ENCODE measurements at places on chromosomes 7 and 10.

DNA sequence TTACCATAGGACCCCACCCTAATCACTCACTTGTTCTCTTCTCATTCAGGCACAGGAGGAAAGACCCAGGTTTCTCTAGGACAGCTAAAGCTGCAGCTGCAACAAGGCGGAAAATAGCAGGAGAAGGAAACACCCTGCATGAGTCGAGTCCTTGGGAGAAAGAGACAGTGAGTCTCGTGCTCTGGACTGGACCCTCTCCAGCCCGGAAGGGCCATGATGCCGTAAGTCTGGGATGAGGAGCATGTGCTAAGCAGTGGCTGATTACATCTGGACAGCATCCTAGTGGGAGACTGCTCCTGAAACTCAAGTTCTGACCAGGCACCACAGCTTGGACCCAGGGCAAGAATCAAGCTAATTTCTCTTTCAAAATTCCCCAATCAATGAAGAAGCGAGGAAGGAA lies 39.4 kb downstream of the FBXW4 start:
- DNase-seq, result no peak

- DNase-seq, result no peak
Observed at GRCh38 chr7:831596-832166, 595 bp upstream of the SUN1 start.

DNA sequence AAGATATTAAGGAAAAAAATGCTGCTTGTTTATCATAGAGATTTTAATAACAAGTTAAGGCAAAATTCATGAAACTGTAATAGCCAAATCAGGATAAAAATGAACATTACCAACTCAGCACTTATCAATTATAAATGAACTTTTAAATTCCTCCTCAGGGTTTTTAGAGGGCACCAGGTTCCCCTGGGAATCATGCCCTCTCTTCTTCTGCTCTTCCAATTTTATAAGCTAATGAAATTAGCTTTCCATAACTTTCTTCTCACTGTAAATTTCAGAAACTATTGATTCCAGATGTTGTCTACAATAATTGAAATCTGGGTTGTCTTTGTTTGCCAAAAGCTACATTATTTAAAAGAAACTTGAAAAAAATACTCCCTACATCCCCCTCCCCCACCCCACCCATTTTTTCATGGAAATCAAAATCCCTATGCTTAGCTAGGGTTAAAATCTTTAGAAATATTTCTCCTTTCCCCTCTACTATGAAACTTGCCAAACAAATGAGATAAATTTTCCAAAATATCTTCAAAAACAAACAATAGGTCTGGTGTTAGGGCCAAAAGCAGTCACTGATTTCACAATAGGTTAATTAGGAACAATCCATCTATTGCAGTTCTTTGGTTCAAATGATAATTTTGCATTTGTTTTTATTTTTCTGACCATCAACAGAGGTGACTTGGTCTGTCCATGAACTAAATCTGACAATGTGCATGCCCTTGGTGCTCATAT lies 187.7 kb downstream of the DOCK4 start:
- no peak for DNase-seq

GRCh38 chr7:122525355-122525754 lies 173.6 kb downstream of the RNF133 start:
- no peak for DNase-seq

DNA sequence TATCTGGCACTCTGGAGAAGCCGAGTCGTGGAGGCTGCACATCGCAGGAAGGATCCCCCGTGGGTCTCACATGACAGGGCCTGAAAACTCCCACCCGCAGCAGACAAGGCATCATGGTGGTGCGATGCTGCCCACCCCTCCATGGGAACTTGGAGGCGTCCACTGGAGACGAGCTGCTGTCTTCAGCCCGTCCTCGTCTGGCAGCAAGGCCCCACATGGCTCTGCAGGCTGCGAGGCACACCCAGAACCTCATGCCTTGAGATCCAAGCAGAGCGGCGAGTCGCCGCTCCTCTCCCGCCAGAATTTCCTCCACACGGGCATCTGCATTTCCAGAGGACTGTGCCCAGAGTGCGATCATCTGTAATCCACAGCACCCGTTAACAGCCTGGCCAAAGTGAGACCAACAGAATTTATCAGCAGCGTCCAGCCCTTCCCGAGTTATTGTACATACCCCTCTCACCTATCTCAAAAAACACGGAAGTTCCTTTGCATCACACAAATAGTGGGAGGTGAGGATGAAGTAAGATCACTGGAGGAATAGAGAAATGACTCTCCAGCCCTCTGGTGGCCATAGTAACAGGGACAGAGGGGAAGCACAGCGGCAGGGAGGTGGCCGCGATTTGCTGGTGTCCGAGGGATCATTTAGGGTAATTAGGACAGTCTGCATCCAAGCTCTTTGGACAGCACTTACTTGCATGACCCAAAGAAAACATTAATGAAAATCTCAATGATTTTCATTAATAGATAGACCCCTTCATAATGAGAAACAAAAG lies 292.4 kb downstream of the USP6NL start:
- DNase-seq, result no peak

DNA sequence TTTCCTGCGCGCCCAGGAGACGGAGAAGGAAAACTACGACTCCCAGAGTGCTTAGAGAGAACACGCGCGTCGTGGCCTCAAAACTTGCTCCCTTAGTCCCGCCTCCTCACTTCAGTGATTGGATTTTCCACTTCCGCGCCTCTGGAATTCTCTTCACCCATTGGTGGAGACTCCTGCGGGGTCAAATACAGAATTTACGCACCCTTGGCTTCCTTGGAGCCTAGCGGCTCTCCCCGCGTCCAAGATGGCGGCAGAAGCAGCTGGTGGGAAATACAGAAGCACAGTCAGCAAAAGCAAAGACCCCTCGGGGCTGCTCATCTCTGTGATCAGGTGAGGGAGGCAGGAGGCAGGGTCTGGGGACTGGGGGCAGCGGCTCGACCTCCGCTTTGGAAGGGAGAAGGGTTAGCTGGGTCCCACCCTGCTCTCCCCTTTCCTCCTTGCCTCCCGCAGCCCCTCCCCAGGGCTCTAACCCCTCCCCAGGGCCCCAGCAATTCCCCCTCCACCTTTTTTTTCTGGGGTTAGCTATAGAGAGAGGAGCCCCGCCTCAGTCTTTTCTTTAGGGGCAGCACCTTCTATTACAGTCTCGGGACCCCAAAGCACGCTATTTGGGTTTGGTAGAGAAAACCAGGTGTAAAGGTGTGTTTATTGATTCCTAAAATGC lies at the start of gene EXOC4:
Gene EXOC4 (plus strand): TSS at position 221 of the 661 bp plus-strand sequence.
- DNase-seq, result peak; percentile 88

- DNase-seq, result no peak
Observed at GRCh38 chr10:47060356-47060755, 149.1 kb downstream of the PTPN20 start.

GRCh38 chr7:132904209-132904608 lies 177.7 kb downstream of the CHCHD3 start:
- no peak for DNase-seq

- no peak for DNase-seq
Observed at GRCh38 chr7:128200376-128200775, 40.7 kb upstream of the LEP start.

DNA sequence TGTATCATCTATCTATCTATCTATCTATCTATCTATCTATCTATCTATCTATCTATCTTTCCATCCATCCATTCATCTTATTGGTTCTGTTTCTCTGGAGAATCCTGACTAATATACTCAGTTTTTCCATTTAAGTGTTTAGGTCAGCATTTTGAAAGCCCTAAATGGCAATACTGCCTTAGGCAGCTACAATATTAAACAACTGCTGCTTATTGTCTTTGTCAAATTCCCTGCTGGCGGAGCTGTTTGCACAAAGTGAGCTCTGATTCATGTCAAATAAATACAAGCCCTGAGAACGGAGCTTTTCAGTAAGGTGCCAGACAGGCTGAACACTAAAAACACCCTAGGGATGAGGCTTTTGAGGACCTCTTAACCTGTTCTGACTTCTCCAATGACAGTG lies 7.1 kb upstream of the KLHL7 start:
- no peak for DNase-seq

DNA sequence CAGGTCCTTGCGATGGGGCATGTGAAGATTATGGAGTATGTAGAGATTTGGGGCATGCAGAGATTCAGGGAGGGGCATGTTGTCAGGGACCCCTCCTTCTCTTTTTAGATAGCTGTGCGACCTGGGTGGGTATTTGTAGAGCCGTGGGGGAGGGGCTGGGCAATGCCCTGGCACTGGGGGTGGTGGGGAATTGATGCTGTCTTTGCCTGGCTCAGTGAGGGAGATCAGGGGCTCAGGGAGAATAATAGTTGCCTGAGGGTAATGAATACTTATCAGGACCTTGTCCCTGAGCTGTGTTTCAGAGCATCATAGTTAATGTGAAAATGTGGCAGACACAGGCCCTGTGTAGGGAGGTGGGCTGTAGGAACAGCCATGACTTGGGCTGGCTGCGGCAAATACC lies 3.5 kb downstream of the RAMP3 start:
- no peak for DNase-seq

- no peak for DNase-seq
Observed at GRCh38 chr7:18538554-18539250, 43.2 kb downstream of the HDAC9 start.

GRCh38 chr7:16770657-16771329 lies 17.2 kb downstream of the TSPAN13 start:
- DNase-seq, result no peak

GRCh38 chr7:103391976-103392375 lies 44.5 kb downstream of the PSMC2 start:
- DNase-seq, result no peak

DNA sequence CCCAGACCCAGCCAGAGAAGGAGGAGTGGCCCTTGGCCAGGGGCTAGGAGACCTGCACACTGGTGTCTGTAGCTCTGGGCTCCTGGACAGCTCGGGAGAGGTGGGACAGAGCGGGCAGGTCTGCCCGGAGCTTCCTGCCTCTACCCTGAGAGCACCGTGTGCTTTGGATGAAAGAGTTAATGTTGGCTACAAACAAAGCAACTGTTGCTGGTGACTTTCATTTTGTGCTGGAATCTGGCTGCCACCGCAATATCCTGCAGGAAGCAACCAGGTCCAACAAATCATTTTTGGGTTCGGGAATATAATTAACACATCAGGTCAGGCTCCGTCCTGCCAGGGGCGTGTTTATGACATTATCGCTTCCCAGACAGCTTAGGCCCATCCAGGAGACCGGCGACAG lies 441.8 kb upstream of the MKI67 start:
- no peak for DNase-seq

DNA sequence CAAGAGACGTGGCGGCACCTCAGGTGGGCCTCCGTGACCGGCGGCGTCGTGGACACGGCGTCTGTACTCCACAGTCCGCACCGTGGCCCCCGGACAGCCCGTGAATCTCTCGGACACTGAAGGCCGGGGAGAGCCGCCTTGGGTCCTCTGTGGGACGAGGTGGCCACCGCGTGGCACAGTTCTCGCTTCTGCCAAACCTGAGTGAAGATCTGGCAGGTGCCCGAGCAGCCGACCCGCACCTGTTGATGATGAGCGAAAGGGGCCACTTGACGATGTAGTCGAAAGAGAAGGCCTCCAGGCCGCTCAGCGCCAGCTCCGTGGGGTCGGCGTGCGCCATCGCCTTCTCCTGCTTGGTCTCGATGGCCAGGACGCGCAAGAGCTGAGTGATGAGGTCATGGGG lies 8.5 kb upstream of the ADAM8 start:
- no peak for DNase-seq

DNA sequence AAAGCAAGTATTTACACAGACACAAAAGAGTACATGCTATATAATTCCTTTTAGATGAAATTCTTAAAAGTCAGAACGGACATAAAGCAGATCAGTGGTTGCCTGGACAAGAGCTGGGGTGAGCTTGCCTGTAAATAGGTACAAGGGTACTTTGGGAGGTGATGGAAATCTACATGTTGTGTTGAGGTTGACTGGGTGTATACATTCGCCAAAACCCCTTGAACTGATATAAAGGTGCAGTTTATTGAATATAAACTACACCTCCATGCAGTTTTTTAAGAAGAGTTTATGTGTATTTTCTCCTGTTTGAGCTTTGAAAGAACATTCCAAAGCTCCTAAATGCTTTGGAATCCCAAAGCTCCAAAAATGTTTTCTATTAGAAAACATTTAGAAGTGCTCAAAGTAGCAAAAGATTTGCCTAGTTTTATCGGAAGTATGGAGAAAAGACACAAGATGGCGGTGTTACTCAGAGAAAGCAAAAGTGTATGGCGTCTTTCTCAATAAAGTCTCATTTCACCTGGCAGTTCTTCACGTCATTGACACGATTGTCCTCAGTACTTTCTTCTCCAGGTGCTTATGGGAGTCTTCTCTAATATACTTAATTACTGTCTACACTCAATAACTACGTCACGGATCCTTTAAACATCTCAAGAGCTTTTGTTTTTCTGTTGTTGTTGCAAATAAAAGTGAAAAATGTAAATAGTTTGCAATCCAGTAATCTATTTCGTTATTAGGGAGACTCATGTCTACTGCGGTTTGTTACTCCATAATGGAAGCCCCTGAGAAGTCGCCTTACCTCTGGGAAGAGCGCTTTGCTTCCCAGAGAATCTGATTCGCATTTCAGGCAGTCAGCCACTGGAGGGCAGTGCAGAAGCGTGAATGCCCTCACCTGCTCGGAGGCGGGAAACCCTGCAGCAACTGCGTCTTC lies 14.7 kb upstream of the SEC61G start:
- DNase-seq, result peak; percentile 74

GRCh38 chr10:23693501-23693901 lies 254.6 kb downstream of the OTUD1 start:
- no peak for DNase-seq

DNA sequence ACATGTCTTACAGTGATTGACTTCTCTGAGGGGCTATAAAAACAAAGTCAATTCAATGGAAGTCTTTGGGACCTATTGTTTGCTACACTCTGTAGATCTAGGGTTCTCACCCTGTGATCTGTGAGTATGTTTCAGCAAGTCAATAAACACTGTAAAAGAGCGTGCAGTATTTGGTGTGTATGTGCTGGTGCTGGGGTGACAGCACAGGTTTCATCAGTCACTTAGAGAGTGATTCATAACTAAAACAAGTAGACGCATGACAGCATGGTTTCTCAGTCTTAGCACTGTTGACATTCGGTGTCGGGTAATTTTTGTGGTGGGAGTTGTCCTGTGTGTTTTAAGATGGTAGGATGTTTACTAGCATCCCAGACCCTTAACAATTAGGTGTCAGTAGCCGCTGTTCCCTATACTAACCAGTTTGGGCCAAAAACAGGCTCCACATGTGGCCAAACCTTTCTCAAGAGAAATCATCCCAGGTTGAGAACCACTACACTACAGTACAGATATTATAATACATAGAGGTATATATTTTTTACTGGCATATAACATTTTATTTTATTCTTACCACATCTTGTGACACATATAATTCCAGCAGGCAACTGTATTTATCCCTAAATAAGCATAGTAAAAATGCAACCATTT lies 411.8 kb downstream of the ARL4A start:
- DNase-seq, result no peak

DNA sequence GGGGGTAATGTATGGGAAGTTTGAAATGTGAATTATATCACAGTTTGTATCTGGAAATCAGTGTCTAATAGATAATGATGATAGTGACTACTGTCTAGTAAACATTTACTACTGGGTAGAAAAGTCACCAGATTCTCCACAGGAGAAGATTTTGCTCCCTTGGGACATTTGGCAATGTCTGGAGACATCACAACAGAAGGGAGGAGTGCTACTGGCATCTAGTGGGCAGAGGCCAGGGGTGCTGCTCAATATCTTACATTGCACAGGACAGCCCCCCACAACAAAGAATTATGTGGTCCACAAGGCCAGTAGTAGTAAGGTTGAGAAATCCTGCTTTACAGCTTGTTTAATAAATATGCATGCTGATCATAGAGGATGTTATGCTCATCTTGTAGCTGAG lies 92.3 kb upstream of the PRPS1L1 start:
- no peak for DNase-seq
